ENCODE measurements at places on chromosomes 7 and 10. TPM values are rescaled to one million over a fixed set of nuclear protein-coding genes. Genes with fewer than 3 reads are reported as not detected.

FOXI2 gene
- total RNA-seq = not detected

SYT15 gene
- 0.14 TPM for total RNA-seq

ATOH7 gene
- 0.58 TPM for total RNA-seq

- DNase-seq = no peak
Measured at GRCh38 chr10:62671104-62671503, 133.4 kb upstream of the ADO start.

GRCh38 chr10:124308811-124309210 is 109.9 kb downstream of the OAT start:
- DNase-seq = no peak

DNA sequence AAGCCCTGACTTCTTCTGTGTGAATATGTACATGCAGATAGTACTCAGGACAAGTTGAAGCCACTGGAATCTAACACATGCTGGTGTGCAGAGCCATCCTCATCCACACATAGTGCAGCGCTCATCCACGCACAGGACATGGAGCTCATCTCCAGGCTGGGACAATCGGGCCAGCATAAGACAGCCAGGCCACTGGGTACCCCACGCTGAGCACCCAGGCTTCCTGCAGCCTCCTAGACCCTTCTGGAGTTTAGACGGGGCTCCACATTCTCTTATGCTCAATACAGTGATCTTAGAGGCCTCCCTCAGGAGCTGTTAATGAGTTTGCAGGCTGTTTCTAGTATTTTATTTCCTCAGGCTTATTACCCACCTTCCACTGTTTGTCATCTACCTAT is 238.9 kb downstream of the TNS3 start:
- DNase-seq = no peak
